Hematopoietic multipotent progenitor cell treated with erythropoietin and hydrocortisone succinate and interleukin-3 and kit ligand, for 6 days (in vitro differentiated cells): ENCODE measurements at places on chromosomes 4 and X.
A peak's percentile ranks its signal among the peaks of the same experiment; 100 is the strongest.

DNA sequence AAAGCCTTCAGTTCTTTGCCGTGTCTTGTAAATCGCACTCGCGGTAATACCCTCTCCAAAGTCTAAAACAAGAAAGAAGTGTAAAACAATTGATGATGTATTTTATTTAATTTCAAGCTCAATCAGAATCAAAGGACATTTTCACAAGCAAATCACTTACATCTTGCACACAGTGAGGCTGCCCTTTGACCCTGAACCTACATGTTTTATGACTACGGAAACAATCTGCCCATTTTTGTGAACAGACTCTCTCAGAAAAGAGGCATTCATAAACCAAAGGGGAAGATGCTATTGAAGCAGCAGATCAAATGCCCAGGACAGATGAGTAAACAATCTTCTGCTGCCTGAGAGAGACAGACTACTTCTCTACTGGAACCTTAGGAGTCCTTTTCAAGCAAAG, 76.0 kb upstream of the DDX60 start:
- no peak for DNase-seq

DNA sequence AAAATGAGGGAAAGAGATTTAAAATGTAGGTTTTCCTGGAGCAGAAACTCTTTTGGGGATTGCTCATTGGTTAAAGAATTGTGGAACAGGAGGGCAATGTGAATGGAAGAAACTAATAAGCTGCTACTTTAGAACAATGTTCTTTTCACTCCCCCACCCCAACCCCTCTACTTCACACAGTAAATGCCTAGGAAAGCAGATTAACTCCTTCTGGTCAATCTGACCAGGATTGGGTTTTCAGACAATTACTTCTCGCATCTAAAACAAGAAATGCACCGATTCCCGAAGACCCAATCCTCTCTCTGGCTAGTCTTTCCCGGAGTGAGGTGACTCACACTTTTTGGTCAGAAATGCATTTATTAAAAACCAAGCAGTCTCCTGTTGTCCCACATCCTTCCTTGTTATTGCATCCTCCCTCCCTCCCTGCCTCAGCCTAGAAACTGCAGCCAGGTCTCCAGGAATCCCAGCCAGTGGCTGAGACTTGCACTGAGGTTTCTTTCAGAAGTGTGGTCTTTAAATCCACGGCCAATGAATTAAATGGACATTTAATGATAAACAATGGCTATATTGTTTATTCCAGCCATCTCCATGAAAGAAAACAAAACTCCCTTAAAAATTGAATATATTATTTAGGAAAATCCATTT, 21.4 kb downstream of the MFAP3L start:
- no peak for DNase-seq

DNA sequence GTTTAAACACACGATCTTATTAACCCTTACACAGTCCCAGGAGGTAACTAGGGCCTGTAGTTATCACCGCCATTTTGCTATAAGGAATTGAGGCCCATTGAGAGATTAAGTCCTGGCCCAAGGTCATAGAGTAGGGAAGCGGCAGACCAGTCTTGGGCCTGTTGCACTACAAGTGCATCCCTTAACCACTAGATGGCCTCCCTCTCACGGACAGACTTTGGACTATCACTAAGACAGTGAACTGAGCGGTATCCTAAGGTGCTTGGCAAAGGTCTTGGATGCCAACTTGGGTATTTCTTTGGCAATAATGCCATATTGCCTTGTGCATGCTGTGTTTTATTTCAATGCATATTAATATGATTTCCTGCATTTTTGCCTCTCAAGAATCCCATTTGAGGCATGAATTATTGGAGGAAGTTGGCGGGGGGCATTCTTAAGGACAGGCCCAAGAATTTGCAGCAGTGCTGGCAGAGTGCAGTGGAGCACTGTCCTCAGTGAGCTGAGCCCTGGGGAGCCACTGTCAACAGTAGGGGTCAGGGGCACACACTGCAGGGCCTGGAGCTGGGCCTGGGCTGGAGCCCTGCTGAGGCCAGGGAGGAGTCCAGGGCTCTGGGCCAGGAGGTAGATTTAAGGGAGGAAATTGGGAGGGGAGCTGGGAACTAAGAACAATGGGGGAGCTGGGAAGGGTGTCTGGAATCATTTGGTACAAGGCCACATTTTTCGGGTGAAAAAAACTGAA, 147.4 kb downstream of the SMIM20 start:
- peak; percentile 66 for DNase-seq

- DNase-seq: no peak
Observed at GRCh38 chr4:25128671-25129070, 31.6 kb downstream of the SEPSECS start.

GRCh38 chr4:186698028-186698427, 25.6 kb downstream of the FAT1 start:
- DNase-seq: no peak

GRCh38 chr4:78561677-78562076, 10.1 kb downstream of the ANXA3 start:
- DNase-seq: no peak

GRCh38 chrX:120293015-120293414, 18.2 kb downstream of the TMEM255A start:
- no peak for DNase-seq

DNA sequence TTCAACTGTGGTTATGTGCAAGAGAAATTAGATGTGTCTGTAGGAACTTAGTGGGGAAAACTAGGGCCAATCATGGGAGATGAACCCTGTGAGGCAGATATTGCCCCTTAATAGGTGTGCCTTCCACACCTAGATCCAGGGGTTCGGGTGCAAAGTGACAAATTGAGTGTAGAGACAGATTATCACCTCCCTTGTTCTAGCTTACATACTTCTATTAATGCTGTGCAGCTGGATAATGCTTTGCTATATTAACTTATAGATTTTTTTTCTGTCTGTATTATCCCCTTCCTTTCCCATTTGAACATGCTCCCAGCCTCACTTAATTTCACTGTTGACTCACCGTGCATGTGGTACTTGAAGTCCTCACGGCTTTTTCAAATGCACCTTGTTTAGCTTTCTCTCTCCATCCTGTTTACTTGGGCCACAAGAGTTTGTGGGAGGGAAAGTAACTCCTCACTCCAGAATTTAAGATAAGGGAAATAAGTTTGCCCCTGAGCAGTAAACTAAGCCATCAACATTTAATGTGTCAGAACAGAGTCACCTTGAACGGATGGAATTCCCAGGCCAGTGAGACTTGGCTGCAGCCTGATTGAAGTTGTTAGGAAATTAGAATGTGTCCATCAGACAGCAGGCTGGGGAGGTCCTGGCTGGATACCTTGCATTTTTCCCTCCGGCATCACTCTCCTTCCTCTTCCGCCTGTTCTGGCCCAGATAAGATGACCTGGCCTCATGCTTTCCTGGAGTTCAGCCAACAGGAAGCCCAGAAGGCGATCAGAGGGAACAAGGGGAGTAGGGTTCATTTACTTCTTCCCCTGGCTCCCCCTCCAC, 478.4 kb downstream of the BCOR start:
- DNase-seq: peak; percentile 53

GRCh38 chrX:97616883-97617530, 733.3 kb downstream of the RPA4 start:
- DNase-seq: no peak

DNA sequence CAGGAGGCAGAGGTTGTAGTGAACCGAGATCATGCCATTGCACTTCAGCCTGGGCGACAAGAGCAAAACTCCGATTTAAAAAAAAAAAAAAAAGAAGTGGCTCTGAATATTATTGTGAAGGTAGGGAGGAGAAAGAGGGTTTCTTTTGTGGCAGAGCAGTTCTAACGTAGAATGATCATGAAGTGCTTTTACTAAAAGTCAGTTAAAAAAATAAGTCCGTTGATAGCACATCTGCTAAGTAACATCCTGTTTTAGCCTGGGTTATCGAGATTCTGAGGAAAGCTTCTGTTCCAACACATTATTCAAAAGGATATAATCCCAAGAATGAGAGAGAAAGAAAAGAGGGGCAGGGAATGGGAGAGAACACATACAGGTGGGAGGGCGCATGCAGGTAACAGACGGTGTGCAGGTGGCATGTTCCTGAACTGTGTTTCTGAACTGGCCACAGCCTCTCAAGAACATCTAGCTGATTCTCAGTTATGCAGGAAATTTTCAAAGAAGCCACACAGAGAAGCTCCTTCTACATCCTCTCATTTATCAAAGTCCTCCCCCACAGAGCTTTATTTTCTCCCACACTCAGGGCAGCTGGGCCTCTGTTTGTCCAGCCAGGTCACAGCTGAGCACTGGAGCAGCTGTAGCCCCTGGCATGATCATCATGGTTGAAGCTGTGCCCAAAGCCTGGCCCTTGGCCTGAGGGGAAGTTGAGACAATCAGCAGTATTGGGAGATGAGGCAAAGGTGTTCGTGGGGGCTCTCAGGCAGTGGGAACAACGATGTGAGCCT, 342.3 kb downstream of the ZNF674 start:
- DNase-seq: peak; percentile 12

DNA sequence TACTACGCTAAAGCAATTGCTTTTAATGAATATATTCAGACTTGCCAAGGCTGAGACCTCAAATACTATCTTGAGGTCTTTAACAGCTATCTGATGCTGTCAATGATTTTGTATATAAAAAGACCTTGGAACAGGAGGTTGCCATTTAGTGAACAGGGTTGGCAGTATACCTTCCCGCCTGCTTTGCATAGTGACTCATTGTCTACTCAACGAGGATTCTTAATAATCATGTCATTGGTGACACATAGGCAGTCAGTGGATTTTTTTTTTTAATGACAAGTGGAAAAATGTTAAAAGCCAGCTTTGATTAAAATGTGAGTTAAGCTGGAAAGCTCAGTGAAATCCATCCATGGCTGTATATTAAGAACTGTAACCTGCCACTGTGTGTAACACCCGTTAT, 164.0 kb downstream of the ASMT start:
- DNase-seq: no peak

GRCh38 chr4:22512306-22512705, 3.6 kb downstream of the ADGRA3 start:
- no peak for DNase-seq

DNA sequence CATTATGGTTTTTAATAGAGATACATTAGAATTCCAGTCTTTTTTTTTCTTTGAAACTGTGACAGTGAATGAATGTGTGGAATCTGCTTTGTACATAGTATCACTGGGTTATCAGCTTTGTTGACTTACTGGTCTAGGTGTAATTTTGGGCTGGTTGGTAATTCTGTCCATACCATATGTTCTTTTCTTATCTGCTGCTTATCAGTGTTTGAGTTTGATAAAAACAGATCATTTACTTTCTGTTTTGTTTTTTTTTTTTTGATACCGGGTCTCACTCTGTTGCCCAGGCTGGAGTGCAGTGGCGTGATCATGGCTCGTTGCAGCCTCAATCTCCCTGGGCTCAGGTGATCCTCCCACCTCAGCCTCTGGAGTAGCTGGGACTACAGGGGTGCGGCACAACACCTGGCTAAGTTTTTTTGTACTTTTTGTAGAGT, 12.4 kb downstream of the WWC2 start:
- DNase-seq: no peak

DNA sequence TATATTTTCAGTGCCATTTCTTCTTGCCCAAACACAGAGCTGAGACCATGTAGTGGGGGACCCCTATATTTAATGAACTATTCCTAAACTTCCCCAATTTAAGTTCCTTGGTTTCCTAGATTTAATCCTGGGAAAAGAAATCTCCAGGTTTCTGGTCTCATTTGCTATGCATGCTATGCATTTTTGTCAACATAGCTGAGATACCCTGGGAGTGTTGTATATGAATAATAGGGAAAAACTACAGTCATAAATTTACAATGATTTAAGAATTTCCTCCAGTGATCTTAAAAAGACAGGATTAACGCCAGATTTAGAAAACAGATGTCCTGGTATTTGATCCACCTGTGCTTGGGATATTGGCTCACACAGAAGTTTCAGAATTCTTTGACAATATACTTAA, 136.8 kb upstream of the RAPGEF2 start:
- DNase-seq: no peak

DNA sequence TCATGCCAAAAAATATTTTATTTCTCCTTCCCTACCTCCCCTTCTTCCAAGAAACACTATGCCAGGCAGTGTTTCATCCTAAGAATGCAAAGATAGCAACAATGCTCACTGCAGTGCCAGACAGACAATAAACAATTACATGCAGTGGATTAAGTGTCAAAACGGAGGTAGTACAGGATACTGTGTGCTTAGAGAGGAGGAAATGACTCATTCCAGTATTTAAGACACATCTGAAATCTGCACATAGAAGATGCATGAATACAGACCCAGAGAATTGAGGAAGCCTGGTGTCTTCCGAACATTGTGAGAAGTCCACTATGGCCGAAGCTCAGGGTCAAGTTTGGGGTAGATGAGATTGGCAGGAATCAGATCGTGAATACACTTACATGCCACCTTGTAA, 326.4 kb downstream of the PPP3CA start:
- DNase-seq: peak; percentile 15

DNA sequence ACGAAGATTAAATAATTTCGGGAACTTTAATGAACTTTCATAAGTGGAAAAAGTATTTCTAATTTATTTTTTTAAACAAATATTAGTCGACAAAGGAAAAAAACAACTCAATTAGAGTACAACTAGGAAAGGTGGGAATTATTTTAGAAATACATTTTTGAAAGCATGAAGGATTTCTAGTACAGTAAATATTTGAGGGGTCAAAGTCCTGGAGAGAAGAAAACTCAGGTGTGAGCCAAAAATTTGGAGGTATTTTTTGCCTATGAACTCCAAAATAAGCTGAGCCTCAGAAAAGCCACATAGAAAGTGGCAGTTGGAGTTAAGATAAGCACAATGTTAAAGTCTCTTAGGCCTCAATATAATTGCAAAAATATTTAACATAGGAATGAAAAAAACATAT, 2017.3 kb downstream of the C4orf33 start:
- DNase-seq: no peak

- DNase-seq: no peak
Observed at GRCh38 chr4:11503166-11503565, 74.5 kb upstream of the HS3ST1 start.

GRCh38 chrX:41445781-41446358, 1.3 kb upstream of the NYX start:
- no peak for DNase-seq

- peak; percentile 73 for DNase-seq
Observed at GRCh38 chr4:156475322-156475721, 496.3 kb downstream of the PDGFC start.

- no peak for DNase-seq
Observed at GRCh38 chrX:11451151-11451550, 157.9 kb downstream of the AMELX start.

DNA sequence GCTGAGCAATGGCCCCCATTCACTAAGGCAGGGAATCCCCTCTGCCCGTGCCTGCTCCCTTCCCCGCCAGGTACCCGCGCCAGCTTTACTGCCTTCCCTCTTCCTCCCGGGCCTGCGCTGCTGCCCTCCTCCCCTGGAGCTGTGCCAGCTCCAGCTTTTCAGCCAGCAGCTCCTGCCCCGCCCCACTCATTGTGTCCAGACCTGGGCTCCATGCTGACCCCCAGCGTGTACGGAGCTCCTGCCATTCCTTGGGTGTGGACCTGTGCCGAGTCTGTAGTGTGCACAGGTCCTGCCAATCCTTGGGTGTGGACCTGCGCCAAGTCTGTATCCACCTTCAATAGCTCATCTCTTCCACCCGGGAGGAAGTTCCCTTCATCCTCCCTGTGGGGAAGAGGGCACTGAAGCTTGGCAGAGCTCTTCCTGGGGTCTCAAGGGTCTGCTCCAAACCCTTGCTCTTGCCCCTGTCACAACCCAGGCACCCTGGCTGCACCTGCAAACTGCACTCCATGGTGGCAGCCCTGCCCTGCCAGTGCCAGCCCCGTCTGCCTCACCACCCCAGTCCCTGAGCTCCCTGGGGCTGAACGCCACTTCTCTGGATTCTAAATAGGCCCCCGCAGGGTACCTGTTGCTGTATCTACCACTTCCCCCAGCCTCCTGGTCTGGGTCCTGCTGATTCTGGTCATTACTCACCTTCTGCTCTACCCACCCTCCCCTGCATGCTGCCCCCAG, 63.9 kb downstream of the TRMT44 start:
- DNase-seq: no peak

- peak; percentile 71 for DNase-seq
Observed at GRCh38 chr4:2934077-2934812, 29.0 kb downstream of the NOP14 start.
